ENCODE measurements at places on chromosomes 1 and 21.
A peak's percentile ranks its signal among the peaks of the same experiment; 100 is the strongest.

DNA sequence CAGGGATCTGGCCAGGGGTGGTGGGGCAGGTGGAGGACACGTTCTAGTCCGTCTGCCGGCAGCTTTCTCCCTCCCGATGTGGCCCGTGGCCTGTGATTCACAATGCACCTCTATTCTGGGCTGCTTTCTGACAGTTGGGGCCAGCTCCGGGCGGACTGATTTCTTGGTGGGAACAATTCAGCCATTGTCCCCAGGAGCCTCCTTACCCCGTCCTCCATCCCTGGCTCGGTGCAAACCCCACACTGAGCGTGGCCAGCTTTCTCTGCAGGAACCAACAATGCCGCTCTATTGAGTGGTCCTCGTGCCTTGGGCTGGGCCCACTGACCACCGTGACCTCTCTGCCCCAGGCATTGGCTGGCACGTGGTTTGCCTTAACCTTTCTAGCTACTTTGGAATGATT lies 29.7 kb downstream of the PADI2 start:
- DNase-seq = no peak

- peak; percentile 39 for DNase-seq
Measured at GRCh38 chr21:46307625-46308024, 16.0 kb downstream of the C21orf58 start.

- DNase-seq = no peak
Measured at GRCh38 chr1:116966791-116967190, 34.8 kb upstream of the CD101 start.

- no peak for DNase-seq
Measured at GRCh38 chr21:29125191-29125590, 5.3 kb upstream of the MAP3K7CL start.
